Naive B cell (primary cell): ENCODE measurements at places on chromosomes 6 and 20.

DNA sequence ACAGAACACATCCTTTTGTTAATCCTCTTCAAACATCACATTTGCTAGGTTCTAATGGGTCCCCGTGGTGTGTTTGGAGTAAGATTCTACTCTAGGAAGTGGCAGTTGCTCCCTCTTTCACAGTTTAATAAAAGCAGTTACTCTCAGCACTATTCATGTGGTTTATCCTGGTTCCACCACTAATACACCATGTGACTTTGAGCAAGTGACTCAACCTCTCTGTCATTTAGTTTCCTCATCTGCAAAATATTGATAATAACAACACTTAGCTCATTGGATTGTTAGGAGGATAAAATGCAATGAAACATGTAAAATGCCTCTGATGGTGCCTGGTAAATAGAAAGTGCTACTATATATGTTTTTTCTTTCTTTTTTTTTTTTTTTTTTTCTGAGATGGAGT, 488.0 kb upstream of the NOX3 start:
- DNase-seq = no peak

DNA sequence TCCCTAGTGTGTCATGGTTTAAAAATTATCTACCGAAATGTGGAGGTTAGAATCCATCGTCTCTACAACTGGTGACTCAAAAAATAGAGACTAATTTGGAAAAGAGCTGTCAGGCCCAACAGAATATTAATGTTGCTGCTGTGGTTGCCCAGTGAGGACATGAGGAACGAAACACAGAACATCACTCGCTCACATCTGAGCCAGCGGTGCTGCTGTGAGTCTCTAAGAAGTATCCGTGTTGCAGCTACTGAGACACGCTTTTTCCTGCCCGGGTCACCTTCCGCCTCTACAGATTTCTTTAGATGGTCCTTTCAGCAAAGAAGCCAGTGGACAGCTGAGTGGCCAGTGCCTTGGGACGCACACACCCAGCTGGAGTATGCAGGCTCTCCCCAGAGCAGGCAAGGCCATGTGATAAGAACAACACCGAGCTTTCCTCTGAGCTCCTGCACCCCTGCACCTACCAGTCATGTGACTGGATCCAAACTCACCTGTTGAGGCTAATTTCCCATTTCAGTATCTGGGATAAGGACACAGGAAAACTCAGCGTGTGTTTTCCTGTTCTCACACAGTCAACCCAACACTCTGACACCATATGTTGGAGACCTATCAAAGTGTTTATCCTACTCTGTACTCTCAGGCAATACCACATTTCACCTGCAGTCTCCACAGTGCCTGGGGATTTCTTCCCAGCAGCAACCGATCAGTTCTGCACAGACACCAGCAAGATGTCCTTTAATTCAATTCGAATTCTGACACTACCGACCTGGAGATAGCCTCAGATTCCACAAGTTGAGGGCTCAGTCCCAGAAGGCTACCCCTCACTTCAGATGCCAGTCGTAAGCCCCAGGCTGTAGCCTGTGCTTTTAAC, 119.0 kb upstream of the RPS6KA2 start:
- DNase-seq = no peak

GRCh38 chr20:3659492-3660261, 3.5 kb downstream of the GFRA4 start:
- no peak for DNase-seq

- no peak for DNase-seq
Measured at GRCh38 chr6:22670605-22671004, 101.2 kb downstream of the HDGFL1 start.
